ENCODE measurements at places on chromosomes 7 and 10.

DNA sequence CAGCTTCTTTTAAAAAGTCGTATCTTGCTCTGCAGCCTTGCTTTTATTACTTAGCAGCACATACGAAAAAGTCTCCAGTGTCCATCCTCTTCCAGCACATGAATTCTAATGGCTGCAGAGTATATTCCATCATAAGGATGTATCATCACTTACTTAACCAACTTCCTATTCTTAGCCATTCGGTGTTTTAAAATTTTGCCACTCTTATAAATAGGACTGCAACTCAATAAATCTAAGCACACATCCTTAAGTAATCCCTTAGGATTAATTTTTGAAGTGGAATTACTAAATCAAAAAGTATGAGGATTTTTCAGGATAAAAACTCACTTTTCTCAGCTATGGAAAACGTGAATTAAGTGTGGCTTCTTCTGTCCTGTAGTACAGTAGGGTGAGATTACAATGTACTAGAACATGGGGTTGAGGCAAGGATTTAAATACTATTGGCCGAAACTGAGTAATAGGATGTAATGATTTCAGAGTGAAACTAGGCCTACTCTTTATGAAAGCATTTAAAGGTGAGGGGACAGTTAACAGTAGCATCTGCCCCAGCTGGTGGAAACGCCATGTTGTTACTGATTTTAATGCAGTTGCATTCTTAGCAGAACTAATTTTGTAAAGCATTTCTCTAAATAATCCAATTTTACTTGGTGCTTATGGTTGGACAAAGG, 1035.5 kb downstream of the LRMDA start:
- DNase-seq = no peak

GRCh38 chr7:74269757-74270277, 15.6 kb upstream of the RFC2 start:
- DNase-seq = no peak

DNA sequence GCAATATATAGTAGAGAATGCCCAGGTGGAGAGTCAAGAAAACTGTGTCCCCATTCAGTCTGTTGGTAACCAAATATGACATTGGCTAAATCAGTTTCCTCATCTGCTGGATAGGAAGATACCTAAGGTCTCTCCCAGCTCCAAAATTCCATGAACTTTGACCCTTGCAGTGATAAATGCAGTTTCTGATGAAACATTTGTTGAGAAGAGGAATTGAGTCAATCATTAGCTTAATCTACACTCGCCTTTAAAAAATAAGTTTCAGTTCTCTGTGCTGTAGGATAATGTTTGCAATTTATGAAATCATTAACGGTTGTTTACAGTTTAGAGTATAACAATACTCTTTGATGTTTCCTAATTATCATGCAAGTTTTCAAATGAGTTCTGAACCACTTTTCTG, 38.0 kb upstream of the SLC25A13 start:
- no peak for DNase-seq

DNA sequence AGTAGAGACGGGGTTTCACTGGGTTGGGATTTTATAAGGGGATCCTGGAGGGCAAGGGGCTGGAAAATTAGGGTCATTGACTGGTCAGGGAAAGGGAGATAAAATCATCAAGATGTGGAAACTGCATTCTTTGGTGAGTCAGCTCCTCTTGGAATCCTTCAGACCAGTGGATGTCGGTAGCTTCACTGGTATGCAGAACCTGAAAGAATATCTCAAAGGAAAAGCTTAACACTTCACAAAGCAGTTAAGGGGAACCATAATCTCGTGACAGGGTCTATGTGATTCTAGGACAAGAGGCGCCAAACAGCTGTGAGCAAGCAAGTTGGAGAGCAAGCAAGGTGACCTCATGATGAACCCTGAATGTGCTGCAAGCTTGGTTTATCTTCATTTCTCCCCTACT, 634.7 kb upstream of the AUTS2 start:
- DNase-seq = no peak

- DNase-seq = no peak
Observed at GRCh38 chr7:150368884-150369747, 494 bp downstream of the REPIN1 start.

DNA sequence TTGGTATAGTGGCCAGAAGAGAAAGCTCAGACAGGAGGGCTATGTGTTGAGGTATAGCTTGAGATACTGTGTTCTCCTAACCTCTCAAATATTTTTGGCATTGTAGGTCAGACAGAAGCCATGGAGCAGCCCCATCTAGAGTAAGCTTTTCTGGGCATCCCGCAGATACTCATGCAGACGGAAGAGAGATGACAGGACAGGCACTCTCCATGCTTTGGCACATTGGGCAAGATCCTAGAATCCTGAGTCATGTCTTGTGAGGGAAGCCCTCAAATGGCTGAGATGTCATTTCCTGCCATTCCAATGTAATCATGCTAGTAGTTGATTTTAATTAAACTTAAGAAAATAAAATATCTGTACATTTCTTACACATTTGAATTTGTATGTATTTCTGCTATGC, 16.8 kb upstream of the KIF20B start:
- no peak for DNase-seq

DNA sequence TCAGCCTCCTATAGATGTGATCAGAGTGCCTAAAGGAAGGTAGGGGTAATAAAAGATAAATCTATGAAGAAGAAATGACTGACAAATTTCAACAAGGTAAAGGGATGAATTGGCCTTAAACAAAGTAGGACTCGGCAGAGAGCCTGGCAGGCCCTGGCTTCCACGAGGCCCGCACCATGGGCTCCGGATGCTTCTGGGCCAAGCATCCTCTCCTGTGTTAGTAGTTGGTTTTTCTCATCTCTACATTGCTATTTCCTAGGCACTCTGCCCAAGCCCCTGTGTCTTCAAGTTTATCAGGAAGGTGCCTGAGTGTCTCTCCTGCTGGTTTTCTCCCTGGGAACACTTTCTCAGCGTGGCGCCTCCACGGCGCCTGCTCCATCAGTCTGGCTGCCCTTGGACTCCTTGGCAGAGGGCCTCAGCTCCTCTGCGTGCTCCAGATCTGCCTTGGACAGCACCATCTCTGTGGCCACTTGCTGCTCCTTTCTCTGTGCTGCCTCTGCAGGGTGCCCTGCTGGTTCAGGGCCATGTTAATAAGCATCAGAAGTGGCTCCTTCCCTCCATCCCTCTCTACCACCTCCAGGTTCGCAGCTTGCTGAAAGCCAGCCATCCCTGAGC, 413.3 kb upstream of the DPP6 start:
- no peak for DNase-seq

DNA sequence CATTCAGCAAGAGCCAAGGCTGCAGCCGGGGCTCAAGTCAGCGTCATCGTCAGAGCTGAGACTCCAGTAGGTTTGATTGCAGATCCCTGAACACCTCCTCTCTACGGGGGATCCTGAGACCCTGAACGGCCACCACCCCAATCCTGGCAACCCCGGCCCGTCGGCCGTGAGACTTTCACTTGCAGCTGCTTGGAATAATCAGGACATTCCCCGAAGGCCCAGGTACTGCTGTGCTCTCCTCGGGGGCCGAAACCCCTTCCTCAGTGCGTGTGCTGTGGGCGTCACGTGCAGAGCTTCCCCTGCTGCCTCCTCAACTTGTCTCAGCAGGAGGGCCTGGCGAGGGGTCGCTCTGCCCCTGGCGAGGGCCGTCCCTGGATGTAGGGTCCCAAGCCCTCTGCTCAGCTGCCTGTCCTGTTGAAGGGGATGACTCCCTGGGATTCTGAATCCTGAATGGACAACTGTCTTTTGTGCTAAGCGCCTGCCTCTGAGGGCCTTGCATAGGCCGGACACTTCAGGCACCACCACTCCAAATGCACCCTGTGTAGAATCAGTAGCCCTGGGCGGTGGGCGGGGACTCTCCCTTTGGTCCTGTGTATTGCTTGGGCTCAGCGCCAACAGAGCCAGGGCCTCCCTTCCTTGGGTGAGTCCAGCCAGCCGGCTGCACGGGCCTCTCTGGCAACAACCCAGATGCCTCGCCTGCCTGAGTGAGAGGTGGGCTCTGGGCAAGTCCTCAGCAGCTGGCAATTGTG, 63.8 kb upstream of the EBF3 start:
- no peak for DNase-seq

GRCh38 chr7:2403718-2404648, 572 bp downstream of the CHST12 start:
- DNase-seq = no peak

DNA sequence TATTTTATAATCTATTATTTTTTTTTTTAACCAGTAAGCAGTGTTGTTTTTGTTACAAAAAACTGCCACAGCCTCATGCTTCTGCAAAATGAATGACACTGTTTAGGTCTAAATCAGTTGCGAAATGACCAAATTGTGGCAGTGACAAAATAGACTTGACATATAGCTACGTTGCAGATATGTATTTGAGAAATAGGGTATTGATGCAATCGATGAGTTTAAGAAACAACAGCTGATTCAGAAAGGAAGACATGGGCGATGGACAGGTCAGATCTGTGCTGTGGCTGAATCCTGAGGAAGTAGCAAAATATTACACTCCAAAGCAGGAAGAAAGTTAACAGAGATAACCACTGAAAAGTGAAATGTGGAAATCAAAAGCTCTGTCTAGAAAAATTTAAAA, 89.0 kb upstream of the STEAP4 start:
- no peak for DNase-seq

DNA sequence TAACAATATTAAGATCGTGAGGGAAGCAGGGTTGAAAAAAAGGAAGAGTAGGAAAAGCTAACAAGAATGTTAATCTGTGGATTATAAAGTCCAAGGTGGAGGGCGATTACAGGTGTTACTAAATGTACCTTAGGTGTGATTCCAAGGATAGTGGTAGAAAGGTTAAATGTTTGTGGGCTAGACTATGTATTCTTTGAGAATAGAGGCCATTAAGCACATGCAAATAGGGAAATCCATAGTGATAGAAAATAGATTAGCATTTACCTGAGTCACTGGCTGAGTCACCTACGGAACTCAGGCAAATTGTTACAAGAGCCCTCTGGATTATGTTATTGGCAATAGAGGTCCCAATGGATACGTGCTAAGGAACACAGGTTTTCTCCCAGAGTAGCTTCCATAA, 9.0 kb downstream of the MGAM2 start:
- DNase-seq = no peak

GRCh38 chr7:55570218-55570873, 2.0 kb downstream of the VOPP1 start:
- DNase-seq = no peak

- DNase-seq = peak; percentile 36
Observed at GRCh38 chr10:44932517-44933450, 21.6 kb downstream of the TMEM72 start.

GRCh38 chr10:38043516-38043915, 33.0 kb downstream of the ZNF33A start:
- DNase-seq = no peak

DNA sequence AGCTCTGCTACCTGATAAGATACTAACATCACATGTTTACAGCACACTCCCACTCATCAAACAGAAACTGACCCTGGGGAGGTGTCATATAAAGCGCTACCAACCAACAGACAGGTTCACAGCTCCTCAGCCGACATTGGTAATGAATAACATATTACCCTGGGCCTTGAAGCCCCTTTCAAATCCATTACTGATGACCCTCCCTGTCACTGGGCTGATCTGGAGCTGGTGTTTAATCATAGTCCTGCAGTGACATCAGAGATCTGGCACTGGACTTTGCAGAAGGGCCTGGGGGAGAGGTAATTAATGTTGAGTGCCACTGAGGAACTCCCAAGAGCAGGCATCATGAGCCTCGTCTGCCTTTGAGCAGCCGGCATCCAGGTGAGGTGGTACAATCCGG, 306.5 kb upstream of the NFE2L3 start:
- no peak for DNase-seq

GRCh38 chr7:70787771-70788170, 344.2 kb upstream of the GALNT17 start:
- no peak for DNase-seq

GRCh38 chr7:55483046-55483445, 89.3 kb downstream of the VOPP1 start:
- no peak for DNase-seq

DNA sequence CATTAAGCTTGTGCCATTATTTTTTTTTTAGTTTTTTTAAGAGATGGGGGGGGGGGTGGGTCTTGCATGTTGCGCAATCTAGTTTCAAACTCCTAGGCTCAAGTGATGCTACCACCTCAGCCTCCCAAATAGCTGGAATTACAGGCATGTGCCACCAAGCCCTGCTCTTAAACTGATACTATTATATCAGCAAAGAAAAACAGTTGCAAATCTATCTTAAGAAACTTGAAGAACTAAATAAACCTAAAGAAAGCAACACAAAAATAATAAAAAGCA, 47.5 kb downstream of the BRAF start:
- no peak for DNase-seq

GRCh38 chr10:1961989-1962388, 224.7 kb upstream of the ADARB2 start:
- no peak for DNase-seq

DNA sequence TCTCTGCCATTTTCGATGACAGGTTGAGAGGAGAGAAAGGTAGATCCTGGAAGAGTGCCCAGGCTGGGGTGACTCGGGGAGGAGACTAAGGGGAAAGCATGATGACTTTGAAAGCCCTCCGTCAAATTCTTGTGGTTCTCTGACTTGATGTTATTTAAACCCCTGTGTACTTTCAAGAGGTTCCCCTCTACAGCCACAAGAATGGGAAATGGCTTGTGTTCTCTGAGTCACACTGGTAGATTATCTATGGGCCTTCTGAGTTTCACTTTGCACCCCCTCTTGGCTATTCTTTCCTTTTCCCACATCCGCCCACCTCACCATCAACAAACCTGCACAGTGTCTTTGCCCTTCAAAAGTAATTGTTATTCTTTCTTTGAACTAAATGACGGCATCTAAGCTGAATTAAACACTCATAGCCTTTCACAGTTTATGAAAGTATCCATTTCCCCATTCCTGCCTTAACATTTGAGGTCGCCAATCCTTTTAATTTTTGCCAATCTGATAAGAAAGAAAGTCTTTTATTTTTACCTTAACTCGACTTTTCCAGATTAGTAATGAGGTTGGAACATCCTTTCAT, 24.1 kb downstream of the PRF1 start:
- peak; percentile 90 for DNase-seq

DNA sequence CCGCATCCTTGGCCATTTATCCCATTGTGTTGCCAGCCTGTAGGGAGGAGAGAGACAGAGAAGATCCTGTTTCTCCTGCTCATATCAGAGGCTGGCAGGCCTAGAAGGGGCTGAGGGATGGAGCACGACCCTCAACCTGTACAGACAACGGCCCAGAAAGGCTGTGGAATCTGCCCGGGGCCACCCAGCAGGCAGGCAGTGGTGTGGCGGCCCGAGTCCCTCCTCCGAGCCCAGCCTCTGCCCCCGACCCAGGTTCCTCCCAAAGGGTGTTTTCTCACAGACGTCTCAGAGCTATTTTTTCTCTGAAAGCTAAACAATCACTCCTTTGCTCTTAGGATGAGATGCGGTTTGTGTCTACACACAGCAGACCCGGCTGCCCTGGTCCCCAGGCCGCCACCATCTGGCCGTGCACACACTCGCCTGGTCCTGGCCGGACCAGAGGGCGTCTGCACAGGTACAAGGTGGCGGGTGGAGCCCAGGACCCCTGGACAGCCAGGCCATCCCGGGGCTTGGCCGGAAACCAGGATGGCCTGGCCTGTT, 69.3 kb downstream of the FOXL3 start:
- DNase-seq = no peak

GRCh38 chr10:102154466-102155116, 2.4 kb downstream of the NOLC1 start:
- no peak for DNase-seq
